H1 (cell line): ENCODE measurements at places on chromosomes 4 and X. TPM values are rescaled to one million over a fixed set of nuclear protein-coding genes. Genes with fewer than 3 reads are reported as not detected.

The CACNA1F gene
- polyA plus RNA-seq = 0.59 and 1.7 TPM in 2 replicates

The CCDC110 gene
- polyA plus RNA-seq = 0.33 and 0.36 TPM in 2 replicates

The ALB gene
- polyA plus RNA-seq = 0.12 and 0.13 TPM in 2 replicates

The SLC6A14 gene
- polyA plus RNA-seq = not detected in 2 replicates

- no peak for DNase-seq
These were observed 76.2 kb upstream of the GRXCR1 start for GRCh38 chr4:42816189-42816879.

DNA sequence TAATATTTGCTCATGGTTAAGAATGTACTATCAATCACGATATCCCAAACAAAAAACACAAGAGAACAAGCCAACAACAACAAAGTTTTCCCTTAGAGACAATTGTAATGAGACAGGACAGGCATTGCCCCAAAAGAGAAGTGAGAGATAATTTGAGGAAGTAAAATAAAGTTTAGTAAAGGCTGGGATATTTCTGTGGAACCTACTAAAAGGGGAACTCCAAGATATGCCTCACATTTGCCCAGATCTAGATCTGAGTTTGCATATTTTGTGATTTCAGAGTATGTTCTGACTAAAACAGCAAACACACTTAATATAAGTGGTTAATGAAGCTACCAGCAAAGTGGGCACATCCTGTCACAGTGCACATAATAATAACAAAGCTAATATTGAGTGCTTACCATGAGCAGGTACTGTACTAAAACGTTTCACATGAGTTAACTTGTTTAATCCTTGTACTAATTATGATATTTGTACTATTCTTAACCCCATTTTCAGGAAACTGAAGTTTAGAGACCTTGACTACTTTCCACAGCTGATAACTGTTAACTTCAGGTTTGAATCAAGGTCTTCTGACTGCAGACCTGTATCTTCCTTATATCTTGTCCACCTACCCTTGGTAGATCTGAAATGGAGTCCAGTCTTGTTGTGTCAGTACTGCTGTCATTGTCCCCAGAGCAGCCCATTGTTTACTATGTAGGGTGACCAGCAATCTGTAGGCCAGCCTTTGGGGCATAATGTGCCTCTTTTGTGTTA lies 26.0 kb upstream of the BMP2K start:
- no peak for DNase-seq

DNA sequence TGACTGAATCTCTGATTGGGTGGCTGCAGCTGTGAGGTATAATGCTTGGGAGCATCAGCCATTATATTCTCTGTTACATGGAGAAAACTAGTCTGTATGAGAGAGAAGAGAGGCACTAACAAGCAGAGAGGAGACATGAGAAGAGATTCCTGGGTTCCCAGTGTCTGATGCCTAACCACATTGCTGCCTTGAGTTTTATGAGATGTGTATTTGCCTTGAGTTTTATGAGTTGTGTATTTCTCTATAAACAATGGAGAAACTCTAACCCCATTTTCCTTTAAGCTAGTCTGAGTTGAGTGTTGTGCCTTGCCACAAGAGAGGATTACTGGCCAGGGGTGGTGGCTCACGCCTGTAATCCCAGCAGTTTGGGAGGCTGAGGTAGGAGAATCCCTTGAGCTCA lies 208.1 kb downstream of the BCOR start:
- DNase-seq = no peak

GRCh38 chr4:25993395-25994185 lies 79.6 kb downstream of the SMIM20 start:
- peak; percentile 97 for DNase-seq

DNA sequence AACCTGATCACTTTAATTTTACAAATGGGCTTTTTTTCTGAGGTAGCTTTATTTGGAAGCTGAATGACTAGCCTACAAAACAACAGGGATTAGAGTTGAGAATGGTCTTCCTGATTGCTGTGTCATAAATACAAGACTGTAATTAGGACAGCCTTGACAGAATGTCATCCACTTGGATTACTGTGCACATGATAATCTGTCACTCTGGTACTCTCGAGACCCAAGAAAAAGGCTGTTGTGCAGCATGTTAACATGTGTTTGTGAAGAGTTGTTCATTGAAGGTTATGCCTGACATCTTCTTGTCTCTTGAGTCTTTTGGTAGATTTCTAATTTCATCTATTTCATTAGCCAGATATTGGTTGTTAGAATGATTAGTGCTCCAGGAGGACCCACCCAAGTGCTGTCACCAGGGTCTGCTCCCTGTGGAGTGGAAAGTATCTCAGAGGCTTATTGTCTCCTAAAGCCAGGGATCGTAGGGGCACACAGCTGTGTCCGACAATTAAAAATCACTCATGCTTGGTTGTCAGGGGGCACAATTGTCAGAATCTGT lies 212.2 kb upstream of the GPRIN3 start:
- no peak for DNase-seq

DNA sequence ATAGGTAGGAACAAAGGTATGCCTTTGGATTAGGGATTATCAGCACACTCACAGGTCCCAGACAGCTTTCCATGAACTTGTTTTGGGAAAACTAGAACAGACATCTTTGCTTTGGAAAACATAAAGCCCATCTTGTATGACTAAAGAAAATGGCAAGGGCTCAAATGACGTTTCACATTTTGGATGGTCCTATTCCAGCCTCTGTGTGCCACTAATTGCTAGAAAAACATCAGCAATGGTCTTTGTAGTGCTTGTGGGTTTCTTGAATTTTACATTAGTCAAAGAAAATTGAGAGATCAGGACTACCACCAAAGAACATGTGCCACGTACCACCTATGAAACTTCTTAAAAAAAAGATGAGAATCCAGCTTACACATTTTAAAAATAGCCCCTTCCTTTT lies 111.4 kb downstream of the HDAC8 start:
- DNase-seq = no peak

DNA sequence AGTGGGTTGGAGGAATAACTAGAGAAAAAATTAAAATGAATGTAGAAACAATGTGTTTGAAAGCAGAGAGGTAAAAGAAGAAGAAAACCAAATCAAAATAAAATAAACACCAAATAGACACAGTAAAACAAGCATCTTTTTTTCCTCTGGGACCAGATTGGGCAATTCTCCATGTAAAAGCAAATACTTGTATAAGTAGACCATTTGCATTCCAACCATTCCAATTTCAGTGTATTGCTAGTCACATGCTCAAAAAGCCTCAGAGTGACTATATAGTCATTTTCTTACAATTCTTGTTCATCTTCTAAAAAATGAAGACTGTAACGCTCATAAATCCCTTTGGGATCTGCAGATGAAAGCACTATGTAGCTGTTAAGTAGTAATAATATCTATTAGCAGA lies 969.5 kb downstream of the PCDH18 start:
- DNase-seq = no peak

DNA sequence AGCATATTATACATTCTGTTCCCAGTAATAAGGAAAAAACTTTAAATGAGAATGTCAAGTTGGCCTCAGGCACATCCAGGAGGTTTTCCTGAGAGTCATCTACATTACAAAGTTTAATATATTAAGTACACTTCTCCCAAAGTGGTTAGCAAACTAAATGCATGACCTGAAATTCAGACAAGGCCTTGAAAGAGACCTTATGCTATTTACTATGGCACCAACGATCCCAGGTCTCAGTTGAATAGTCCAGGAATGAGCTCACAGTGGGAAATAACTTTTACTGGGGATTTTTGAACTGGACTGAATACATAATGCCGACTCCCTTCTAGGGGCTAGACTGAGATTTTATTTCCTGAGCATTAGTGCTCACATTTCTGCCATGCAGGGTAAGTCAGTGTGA lies 1577.5 kb upstream of the PCDH7 start:
- no peak for DNase-seq
